NCI-H69 (cell line): ENCODE measurements at places on chromosomes 5 and 9.

- DNase-seq, result no peak
Observed at GRCh38 chr9:113621980-113622379, 158.5 kb downstream of the RGS3 start.

GRCh38 chr9:6132650-6133049 is 83.0 kb upstream of the IL33 start:
- DNase-seq, result no peak

- no peak for DNase-seq
Observed at GRCh38 chr5:10116594-10116993, 133.1 kb downstream of the ATPSCKMT start.

DNA sequence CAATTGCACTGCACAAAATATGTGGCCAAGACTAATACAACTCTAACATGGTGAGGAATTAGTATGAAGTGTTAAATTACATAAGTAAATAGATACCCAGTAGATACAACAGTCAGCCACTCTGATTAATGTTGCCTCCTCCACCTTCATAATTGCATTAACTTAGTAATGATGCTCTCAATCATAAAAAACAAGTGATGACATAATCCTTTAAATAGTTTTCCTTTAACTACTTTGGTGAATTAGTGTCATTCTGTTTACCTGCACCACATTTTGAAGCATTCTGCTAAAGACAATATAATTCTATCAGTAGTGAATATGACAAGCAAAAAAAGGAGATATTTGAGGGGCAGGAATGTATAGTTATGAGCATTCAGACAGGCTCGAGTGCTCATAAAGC is 265.9 kb upstream of the SLC24A2 start:
- peak; percentile 35 for DNase-seq

- DNase-seq, result peak; percentile 80
Observed at GRCh38 chr9:77876091-77876490, 155.5 kb downstream of the GNAQ start.

GRCh38 chr5:6713274-6714225 is at the start of gene TENT4A:
Gene TENT4A, plus strand, starts transcription at chr5:6713432. Its CDS starts 552 bp downstream, at chr5:6713984.
- peak; percentile 66 for DNase-seq

GRCh38 chr9:2242831-2243330 is 227.7 kb downstream of the SMARCA2 start:
- peak; percentile 69 for DNase-seq

GRCh38 chr9:123359106-123359505 is 3.1 kb downstream of the CRB2 start:
- DNase-seq, result no peak

- peak; percentile 89 for DNase-seq
Observed at GRCh38 chr5:93599399-93600120, 16.5 kb downstream of the NR2F1 start.

DNA sequence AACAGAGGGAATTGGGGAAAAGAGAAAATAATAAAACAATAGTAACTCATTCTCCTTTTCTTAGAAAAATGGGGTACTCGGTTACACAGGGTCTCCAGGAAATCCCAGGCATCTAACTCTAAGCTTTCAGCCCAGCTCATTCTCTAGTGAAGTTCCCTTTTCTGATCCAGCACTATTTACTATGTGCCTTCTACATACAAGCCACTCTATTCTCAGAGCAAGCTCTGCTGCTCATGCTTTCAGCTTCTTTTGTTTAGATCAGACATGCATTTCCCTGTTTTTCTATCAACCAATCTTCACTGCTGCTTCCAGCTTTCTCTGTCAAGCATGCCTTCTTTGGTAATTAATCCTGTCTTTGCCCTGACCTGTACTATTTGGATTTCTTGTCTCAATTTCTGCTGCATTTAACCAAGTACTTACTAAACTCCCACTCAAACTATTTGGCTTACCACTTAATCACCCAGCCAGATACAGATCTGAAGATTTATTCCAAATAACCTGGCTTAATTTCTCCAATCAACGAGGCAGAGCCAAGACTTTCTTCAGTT is 25.3 kb downstream of the OSMR start:
- no peak for DNase-seq

DNA sequence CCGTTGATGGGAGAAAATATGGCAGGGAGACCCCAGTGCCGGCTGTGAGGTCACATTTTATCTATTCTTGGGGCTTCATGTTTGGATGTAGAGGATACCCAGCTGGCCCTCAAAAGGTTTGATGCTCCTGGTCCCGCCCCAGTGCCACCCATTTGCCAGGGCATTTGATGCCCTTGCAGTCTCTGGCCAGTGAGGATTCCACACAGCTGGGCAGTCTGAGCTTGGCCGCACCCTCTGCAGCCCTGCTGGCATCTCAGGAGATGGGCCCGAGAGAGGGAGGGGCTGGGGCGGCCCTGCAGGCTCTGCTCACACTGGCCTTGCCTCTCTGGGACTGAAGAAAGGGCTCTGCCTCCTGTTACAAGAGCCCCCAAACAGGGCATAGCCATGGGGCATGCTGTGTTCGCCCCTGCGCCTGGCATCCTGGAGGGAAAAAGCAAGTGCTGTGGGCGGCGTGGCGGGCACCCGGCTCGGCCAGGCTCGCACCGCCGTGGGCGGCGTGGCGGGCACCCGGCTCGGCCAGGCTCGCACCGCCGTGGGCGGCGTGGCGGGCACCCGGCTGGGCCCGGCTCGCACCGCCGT is 27.6 kb downstream of the ADAMTSL2 start:
- DNase-seq, result no peak

- no peak for DNase-seq
Observed at GRCh38 chr5:4804691-4805360, 335.3 kb upstream of the ADAMTS16 start.

- no peak for DNase-seq
Observed at GRCh38 chr5:10069637-10070313, 179.9 kb downstream of the ATPSCKMT start.

GRCh38 chr9:124251204-124251603 is 6.5 kb upstream of the NEK6 start:
- peak; percentile 11 for DNase-seq

GRCh38 chr9:89543621-89544278 is 45.8 kb upstream of the SEMA4D start:
- DNase-seq, result no peak

- peak; percentile 95 for DNase-seq
Observed at GRCh38 chr9:35116898-35117551, 1.4 kb upstream of the ATOSB start.

DNA sequence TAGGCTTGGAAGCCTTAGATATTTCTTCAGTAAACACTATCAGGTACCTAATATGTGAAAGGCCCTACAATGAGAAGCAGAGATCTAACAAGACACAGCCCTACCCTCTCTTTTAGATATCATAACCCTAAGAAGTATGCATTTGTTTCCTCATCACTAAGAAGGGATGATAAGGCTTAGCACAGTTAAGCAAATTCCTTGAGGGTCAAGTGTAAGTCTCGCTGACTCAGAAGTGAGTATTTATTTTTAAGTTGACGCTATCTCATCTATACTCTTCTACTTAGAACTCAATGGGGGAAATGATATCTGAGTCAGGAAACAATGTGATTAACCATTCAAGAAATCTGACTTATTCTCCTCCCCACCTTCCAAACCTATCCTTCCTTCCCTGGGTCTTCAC is 149.7 kb downstream of the ESM1 start:
- no peak for DNase-seq

DNA sequence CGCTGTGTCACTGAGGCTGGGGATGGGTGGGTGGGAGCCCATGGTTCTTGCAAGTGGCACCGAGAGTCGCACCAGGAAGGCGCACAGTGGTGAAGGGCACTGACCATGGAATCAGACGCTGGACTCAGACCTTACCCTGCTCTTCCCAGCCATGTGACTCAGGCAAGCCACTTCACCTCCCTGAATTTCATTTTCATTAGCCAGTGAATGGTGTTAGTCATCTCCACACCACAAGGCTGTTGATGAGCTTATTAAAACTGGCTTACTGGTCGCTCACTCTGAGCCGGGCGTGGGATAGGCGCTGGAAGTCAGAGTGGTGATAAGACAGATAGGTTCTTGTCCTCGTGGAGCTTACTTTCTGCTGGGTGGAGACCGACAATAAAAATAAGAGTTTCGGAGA is 25.1 kb downstream of the FGF18 start:
- DNase-seq, result no peak

GRCh38 chr5:142222866-142223558 is 101.8 kb downstream of the SPRY4 start:
- DNase-seq, result no peak

- no peak for DNase-seq
Observed at GRCh38 chr9:136087741-136088480, 7.2 kb downstream of the NACC2 start.

DNA sequence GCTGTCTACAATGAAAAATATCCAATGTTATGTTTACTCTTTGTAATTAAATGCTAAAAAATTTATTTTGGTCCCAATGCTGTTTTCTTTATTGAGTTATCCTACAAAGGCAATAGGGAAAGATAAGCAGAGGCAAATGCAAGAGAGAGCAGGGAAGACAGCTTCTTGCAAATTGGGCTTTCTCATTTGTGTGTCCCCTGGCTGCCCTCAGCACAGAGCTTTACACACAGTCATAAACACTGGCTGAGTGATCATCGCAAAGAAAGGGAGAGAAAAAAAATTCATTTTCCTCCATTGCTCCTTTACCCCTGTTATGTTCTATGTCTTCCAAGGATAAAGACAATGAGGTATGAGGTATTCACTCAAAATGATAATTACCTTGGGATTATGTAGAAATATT is 2.3 kb upstream of the TSSK1B start:
- no peak for DNase-seq

DNA sequence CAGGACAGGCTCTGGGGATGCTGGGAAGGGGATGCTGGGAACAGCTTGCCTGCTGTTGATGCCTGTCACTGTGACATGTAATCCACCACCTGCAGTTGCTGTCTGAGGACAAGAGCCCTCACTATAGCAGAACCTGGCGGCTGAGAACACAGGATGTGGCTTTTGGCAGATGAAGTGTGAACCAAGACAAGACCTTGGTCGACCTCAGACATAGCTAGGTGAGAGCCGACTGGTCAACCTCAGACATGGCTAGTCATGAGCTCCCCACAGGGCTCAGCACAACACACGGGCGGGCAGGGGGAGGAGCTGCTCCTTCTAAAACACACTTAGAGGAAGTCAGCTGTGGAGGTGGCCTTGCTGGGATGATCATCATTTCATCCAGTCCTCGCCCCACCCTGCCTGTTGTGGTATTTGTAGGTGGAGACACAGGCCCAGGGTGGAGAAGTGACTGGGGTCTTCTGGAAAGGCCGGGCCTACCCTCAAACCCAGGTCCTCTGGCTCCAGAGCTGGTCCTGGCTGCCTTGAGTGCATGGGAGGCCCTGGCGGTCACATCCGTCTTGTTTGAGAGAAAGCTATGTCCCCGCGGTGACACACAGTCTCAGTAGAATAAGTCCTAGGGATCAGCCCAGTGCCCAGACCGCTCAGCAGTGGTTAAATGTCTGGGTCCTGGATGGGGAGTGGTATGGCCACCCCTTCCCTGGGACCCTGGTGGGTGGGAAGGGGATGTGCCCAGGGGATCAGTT is 6.1 kb downstream of the SUSD3 start:
- no peak for DNase-seq

GRCh38 chr5:116595498-116595897 is 20.9 kb upstream of the SEMA6A start:
- no peak for DNase-seq

- DNase-seq, result no peak
Observed at GRCh38 chr5:76794871-76795270, 24.0 kb upstream of the F2RL1 start.

DNA sequence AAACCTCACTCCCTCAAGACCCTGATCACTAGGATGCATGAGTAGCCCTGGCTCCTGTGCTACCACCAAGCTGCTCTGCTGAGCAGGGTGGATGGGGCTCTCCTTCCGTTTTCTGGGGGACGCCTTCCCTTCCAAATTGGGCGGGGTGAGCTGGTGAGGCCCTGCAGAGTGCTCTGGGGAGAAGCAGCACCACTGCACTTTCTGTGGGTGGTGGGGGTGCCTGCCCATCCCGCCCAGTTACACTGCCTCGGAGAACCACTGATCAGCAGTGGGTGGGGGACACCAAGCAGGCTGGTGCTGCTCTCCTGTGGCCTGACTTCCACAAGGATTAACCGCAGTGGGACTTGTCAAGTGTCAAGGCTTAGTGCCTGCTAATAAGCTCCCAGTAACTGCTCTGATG is 19.0 kb downstream of the GFPT2 start:
- no peak for DNase-seq

DNA sequence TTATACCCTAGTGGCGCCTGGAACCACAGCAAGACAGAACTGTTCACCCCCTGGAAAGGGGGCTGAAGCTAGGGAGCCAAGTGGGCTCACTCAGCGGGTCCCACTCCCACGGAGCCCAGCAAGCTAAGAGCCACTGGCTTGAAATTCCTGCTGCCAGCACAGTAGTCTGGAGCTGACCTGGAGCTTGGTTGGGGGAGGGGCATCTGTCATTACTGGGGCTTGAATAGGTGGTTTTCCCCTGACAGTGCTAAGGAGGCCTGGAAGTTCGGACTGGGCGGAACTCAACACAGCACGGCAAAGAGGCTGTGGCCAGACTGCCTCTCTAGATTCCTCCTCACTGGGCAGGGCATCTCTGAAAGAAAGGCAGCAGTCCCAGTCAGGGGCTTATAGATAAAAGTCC is 19.5 kb downstream of the BTNL3 start:
- DNase-seq, result no peak

- DNase-seq, result peak; percentile 70
Observed at GRCh38 chr9:124258607-124259157, 933 bp downstream of the NEK6 start.

DNA sequence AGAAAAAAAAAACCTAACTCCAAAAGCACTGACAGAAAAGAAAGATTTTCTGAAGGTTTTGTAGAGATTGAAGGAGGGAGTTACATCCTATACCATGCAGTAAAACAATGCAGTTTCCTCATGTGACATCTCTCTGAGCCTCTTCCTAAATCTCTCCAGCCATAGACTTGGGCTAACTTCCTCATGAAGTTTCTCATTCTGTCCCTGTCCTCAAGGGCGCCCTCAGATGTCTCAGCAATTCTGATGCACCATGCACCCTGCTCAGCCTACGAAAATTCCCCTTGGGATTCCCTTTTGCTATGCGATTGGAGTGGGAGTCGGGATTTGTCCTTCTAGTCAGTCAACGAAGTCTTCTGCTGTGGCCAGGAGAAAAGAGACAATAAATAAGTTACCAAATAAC is 68.9 kb downstream of the FAT2 start:
- no peak for DNase-seq

DNA sequence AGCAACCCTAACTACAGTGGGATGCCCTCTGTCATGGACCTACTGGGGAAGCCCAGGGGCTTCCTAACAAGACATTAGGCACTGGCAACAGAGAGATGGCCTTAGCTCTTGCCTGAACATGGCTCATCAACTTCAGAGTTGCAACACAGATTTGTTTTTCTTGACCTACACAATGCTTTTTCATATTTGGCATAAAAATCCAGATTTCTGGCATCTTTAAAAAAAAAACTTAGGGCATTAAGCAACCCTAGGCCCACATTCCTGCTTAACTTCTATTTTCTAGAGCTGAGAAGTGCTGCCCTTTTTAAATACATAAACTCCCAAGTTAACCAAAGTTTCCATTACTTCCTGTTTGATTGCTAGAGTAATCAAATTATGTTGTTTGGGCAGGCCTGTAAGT is 8.0 kb downstream of the GRIA1 start:
- DNase-seq, result no peak

- DNase-seq, result no peak
Observed at GRCh38 chr9:68669218-68669617, 35.8 kb upstream of the PIP5K1B start.

GRCh38 chr9:100473276-100474081 is 530 bp downstream of the TMEFF1 start:
- DNase-seq, result peak; percentile 88
